Thyroid gland (tissue), 4 donors: ENCODE measurements at places on chromosomes 11 and 22. TPM values are rescaled to one million over a fixed set of nuclear protein-coding genes. Genes with fewer than 3 reads are reported as not detected.

- H3K27me3 ChIP-seq = no peaks in the 10 kb centered on the region
- H3K27ac ChIP-seq = no peak overlapping the region
- no peak for DNase-seq
These were observed 2.9 kb downstream of the ATG2A start for GRCh38 chr11:64914123-64914522.

DNA sequence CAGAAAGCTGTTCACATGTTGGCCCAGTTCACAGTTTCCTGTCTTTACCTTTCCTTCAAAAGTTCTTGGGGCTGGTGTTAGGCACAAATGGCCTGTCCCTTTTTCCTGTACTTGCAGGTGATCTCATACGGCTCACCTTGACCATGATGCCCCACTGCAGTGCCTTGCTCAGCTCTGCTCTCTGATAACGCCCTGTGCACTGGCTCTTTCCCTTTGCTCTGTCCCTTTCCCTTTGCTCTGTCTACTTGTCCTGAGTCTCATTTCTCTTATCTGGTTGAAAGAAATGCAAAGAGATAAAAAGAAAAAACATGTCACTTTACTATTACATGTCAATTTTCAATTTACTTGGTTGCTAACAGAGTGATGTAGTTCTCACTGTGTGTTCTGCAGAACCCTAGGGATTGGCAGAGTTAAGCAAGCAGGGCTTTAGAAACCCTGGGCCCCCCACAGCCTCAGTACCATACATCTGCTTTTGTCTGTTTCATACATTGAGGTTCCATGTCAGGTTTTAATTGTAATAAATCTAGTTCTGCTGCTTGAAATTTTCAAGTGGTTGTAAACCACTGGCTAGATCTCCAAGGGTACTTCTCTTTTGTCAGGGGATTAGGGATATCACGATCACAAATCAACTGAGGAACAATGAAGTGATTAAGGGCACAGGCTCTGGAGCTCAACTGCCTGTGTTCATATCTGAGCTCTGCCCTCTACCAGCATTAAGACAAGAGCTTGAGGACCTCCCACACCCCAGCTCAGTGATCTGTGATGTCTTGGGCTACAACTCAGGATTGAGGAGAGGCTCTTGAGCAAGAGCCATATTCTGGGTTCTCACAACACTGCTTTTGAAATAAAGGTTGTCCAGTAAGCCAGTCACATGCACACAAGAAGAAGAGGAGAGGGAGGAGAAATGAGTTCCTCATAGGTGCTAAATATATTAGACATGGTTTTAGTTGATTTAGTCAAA lies 16.3 kb upstream of the SORL1 start:
- no peaks in the 10 kb centered on the region for H3K36me3 ChIP-seq
- peak; percentile 43 for DNase-seq
- no peak overlapping the region for H3K27ac ChIP-seq

DNA sequence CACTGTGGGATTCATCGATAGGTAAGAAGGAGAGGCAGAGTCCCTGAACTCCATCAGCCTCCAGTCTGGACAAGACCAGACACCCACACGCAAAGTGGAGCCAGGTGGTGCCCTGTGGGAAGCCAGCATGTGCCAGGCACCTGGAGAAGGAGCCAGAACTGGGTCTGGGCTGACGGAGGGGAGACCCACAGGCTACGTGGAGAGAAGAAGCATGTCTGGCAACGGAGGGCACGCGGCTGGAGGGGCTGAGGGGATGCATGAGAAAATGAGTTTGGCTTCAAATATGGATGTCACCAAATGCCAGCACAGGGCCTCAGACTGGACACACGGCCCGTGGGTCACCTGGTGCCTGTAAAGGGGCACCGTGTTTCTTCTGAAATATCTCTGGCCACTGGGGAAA lies 55.7 kb downstream of the LINC01488 start:
- no peak for DNase-seq
- no peaks in the 10 kb centered on the region for H3K36me3 ChIP-seq
- H3K4me1 ChIP-seq = peaks cover 39% of the 10 kb centered on the region
- H3K27ac ChIP-seq = no peak overlapping the region
- H3K4me3 ChIP-seq = no peak overlapping the region

DNA sequence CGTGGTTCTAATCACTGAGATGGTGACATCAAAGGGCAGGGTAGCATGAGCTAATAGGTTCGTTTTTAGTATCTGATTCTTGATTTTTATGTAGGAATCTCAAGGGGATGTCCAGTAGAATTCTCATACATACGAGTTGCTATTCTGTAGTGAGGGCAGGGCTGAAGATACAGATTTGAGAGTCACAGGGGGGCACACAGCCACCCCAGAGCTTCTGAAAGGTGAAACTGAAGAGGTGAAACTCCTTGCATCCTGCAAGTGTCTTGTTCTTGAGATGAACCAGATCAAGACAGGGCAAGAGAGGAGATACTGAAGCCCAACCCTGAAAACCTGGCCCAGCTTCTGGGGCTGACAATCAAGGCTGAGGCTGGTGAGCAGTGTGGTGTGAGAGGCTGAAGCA lies 35.6 kb upstream of the TMEM123 start:
- no peak for DNase-seq
- no peak overlapping the region for H3K27ac ChIP-seq
- no peaks in the 10 kb centered on the region for H3K27me3 ChIP-seq
- no peaks in the 10 kb centered on the region for H3K4me1 ChIP-seq

DNA sequence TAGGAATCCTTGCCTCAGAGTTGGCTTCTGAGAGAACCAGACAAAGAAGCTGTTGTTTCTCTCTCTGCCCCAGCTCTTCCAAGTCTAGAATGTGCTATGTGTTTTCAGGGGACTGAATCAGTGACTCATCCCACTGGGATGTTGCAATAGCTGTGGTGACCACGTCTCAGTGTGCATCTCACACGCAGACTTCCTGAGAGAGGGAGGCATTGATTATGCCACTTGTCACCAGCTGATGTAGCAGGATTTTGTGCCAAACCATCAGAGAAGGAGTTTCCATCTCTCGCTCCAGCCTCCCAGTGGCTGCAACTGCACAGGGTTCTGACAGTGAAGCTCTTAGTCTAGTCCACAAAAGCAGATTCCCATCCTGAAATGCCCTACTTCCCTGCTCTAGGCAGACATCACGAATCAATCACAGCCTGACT lies 455.8 kb downstream of the MIAT start:
- peak; percentile 66 for DNase-seq
- H3K27me3 ChIP-seq = no peaks in the 10 kb centered on the region
- peak overlapping the region; percentile 78 for H3K27ac ChIP-seq
- peaks cover 27% of the 10 kb centered on the region for H3K4me1 ChIP-seq
- H3K4me3 ChIP-seq = no peak overlapping the region

- no peak overlapping the region for H3K27ac ChIP-seq
- H3K4me3 ChIP-seq = no peak overlapping the region
- DNase-seq = no peak
- H3K36me3 ChIP-seq = peaks cover 9% of the 10 kb centered on the region
- no peaks in the 10 kb centered on the region for H3K4me1 ChIP-seq
These were observed 9.3 kb downstream of the TKFC start for GRCh38 chr11:61342207-61342803.

GRCh38 chr11:13102513-13102840 lies 93.4 kb downstream of the RASSF10 start:
- H3K36me3 ChIP-seq = no peaks in the 10 kb centered on the region
- H3K27ac ChIP-seq = no peak overlapping the region
- no peaks in the 10 kb centered on the region for H3K4me1 ChIP-seq
- no peaks in the 10 kb centered on the region for H3K27me3 ChIP-seq
- no peak overlapping the region for H3K4me3 ChIP-seq
- no peak for DNase-seq

DNA sequence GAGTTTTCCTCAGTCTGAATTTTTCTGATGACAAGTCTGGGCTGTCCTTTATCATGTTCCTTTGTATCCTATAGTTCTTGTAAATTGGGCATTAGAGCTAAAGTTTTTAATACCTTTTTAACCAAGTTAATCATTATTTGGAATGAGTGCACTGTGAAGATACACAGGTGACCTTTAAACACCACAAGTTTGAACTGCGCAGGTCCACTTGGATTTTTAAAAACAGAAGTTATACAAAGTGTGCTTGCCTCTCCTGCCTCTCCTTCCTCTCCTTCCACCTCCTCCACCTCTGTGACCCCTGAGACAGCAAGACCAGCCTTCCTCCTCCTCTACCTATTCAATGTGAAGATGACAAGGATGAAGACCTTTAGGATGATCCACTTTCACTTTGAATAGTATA lies 4.4 kb upstream of the TCP11L1 start:
- H3K36me3 ChIP-seq = no peaks in the 10 kb centered on the region
- H3K27ac ChIP-seq = no peak overlapping the region
- no peak overlapping the region for H3K4me3 ChIP-seq
- no peaks in the 10 kb centered on the region for H3K4me1 ChIP-seq

GRCh38 chr22:29201782-29202181 lies 3.9 kb upstream of the EMID1 start:
- DNase-seq = no peak
- no peaks in the 10 kb centered on the region for H3K27me3 ChIP-seq
- H3K36me3 ChIP-seq = no peaks in the 10 kb centered on the region
- no peak overlapping the region for H3K4me3 ChIP-seq
- peak overlapping the region; percentile 57 for H3K27ac ChIP-seq

DNA sequence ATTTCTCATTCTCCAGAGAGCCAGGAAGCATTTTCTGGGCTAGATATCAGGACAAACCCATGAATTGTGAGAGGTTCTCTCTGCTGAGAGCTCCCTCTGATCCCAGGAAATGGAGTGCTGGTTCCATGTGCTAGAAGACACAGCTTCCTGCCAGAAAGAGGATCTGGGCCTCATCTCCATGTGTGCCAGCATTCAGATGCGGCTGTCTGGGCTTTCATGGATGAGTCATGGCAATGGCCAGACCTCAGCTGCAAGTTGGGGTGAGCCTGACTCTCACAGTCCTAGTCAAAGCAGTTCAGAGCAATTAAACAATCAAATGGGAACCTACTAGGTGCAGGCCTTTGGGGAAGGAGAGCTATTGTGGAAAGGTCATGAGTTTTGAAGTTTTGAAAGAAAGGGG lies 82.3 kb upstream of the EED start:
- H3K4me1 ChIP-seq = peaks cover 5% of the 10 kb centered on the region
- DNase-seq = peak; percentile 8
- H3K36me3 ChIP-seq = no peaks in the 10 kb centered on the region
- no peak overlapping the region for H3K4me3 ChIP-seq

DNA sequence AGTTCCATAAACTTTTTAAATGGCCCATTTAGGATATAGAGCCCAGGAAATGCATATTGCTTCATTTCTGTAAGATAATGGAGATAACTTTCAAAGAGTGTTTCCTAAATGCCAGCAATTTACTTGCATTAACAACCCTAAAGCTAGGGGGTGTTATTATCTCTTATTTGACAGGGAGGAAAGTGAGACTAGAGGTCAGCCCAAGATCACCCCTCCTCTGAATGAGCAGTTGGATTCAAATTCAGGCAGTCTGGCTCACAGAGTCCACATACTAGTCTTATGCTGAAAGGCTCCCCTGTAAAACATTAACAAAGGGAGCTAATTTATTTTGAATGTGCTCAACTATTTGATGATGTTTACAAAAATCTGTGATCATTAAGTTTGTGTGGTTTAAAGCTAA lies 49.9 kb upstream of the TRIM77 start:
- no peak overlapping the region for H3K27ac ChIP-seq
- no peaks in the 10 kb centered on the region for H3K36me3 ChIP-seq
- DNase-seq = no peak
- H3K4me3 ChIP-seq = no peak overlapping the region
- H3K27me3 ChIP-seq = no peaks in the 10 kb centered on the region

- H3K36me3 ChIP-seq = no peaks in the 10 kb centered on the region
- peaks cover 17% of the 10 kb centered on the region for H3K4me1 ChIP-seq
- H3K27ac ChIP-seq = no peak within 1 kb of the TSS
- peak; percentile 43 for DNase-seq
These were observed at the start of gene ANKK1 for GRCh38 chr11:113387605-113388211. Gene ANKK1, plus strand, starts transcription at chr11:113387779. Its CDS starts 106 bp downstream, at chr11:113387885.

DNA sequence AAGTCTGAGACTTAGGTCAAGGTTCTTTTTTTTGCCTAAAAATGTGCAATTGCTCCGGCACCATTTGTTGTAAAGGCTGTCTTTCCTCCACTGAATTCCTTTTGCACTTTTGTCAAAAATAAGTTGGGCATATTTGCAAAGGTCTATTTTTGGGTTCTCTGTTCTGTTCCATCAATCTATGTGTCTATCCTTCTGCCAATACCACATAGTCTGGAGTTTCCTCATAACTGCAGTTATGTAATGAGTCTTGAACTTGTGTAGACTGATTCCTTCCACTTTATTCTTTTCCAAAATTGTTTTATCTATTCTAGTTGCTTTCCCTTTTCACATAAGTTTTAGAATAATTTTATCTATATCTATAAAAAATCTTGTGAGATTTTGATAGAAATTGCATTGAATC lies 6.7 kb downstream of the KCNJ5 start:
- no peak overlapping the region for H3K4me3 ChIP-seq
- peaks cover 21% of the 10 kb centered on the region for H3K4me1 ChIP-seq
- no peak overlapping the region for H3K27ac ChIP-seq
- no peaks in the 10 kb centered on the region for H3K27me3 ChIP-seq
- no peaks in the 10 kb centered on the region for H3K36me3 ChIP-seq
- DNase-seq = no peak

DNA sequence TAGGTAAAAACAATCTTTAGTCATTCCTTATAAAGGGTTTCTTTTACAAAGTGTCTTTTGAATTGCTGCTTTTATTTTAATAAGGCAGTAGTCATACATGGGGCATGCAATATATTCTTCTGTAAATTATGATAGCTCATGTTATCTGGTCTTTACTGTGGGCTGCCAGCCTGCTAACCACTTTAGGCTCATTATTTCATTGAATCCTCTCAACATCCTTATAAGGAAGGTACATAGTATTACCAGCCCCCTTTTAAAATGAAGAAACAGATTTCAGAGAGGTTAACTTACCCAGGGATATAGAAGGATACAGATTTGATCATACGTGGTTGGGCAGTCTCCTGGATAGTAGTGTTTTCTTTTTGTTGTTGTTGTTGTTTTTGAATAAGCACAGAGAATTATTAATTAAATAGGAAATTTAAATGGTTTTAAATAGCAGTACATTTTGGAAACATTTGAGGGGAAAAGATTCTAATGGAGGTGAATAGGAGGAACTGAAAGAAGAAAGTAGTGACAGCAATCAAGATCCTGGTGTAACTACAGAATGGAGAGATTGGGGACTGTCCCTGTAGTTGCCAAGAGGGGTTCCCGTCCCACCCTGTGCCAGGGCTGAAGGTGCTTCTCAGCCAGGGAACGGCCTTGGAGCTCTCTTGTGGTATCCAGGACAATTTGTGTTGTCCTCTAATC lies 21.0 kb downstream of the SPECC1L start:
- DNase-seq = no peak
- H3K4me1 ChIP-seq = peaks cover 55% of the 10 kb centered on the region
- no peaks in the 10 kb centered on the region for H3K27me3 ChIP-seq
- H3K27ac ChIP-seq = peak overlapping the region; percentile 46

GRCh38 chr11:17145972-17146371 lies 61.8 kb downstream of the PIK3C2A start:
- H3K27me3 ChIP-seq = no peaks in the 10 kb centered on the region
- H3K4me1 ChIP-seq = peaks cover under 1% of the 10 kb centered on the region
- H3K36me3 ChIP-seq = peaks cover 7% of the 10 kb centered on the region
- DNase-seq = no peak
- H3K27ac ChIP-seq = no peak overlapping the region

The HEPN1 gene
- not detected for total RNA-seq

The GGTLC2 gene
- not detected for total RNA-seq

The RBM14 gene
- 61.8 TPM for total RNA-seq

The TH gene
- total RNA-seq = not detected
